Skin of body (tissue), 3 donors: ENCODE measurements at places on chromosomes 13 and 19.

- no peak for DNase-seq
Measured at GRCh38 chr13:48603375-48603774, 50.4 kb upstream of the CYSLTR2 start.

- no peak for DNase-seq
Measured at GRCh38 chr19:45163751-45164460, 3.1 kb upstream of the NKPD1 start.

- DNase-seq, result no peak
Measured at GRCh38 chr19:40578442-40578908, 1.8 kb downstream of the SHKBP1 start.

DNA sequence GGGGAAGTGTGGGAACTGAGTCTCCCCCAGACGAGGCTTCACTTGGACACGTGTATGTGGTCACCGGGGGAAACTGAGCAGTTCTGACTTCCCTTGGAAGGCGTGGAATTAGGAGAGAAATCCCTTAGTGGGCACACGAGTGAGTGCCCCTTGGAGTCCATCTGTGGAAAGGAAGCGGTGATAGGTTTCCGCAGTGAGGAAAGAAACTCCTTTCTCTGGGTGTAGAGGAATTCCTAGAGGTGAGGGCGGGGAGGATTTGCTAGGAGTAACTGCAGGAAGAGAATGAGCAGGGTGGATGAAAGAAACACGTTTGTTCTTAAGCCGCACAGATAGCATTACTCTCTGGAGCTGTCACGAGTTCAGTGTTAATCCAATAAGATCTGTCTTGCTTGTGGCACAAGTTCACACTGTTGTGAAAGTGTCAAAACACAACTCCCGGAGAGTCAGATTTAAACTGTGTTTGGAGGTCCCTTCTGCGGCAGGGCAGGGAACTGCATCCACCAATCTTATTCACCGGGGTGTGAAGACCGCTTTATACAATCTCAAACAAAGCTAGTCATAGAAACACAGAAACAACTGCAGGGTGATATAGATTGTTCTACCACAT, 1.2 kb downstream of the KL start:
- peak; percentile 71 for DNase-seq

DNA sequence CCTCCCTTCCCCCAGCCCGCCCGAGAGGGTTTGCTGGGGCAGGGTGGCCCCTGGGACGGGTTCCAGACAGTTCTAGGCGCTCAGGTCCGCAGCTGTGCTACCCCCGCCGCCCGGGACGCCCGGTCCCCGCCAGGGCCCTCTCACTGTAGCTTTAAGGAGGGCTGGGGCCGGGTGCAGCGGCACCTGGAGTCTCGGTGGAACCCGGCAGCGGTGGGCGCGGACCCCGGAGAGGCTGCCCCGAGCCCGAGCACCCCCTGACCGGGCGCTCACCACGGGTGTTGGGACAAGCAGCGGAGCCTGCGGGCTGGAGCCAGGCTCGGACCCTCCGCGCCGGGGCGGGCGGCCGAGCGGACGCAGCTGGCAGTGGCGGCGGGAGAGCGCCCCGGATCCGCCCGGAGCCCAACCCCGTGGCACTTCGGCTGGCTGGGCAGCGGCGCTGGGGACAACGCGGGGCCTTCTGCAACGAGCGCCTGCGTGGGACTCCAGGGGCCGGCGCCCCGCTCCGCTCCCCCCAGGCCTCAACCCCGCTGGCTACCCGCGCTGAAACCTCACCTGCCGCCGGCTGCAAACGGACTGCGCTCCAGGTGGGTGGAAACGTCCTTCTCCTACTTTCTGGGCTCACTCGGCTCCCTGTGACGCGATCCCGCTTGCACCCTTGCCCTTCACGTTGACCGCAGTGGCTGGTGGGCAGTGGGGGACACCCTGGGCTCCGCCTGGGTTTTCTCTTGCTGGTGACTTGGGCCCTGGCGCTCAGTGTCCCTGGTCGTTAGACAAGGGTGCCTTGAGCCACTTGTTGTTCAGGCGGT, 81.1 kb downstream of the ZNF429 start:
- DNase-seq, result no peak

DNA sequence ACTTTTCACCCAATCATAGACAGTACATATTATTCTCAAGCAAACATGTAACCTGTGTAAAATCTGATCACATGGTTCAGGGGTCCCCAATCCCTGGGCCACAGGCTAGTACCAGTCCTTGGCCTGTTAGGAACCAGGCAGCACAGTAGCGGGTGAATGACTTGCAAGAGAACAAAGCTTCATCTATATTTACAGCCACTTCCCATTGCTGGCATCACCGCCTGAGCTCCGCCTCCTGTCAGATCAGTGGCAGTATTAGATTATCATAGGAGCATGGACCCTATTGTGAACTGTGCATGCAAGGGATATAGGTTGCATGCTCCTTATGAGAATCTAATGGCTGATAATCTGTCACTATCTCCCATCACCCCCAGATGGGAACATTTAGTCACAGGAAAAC, 133.1 kb downstream of the MAB21L1 start:
- DNase-seq, result no peak

DNA sequence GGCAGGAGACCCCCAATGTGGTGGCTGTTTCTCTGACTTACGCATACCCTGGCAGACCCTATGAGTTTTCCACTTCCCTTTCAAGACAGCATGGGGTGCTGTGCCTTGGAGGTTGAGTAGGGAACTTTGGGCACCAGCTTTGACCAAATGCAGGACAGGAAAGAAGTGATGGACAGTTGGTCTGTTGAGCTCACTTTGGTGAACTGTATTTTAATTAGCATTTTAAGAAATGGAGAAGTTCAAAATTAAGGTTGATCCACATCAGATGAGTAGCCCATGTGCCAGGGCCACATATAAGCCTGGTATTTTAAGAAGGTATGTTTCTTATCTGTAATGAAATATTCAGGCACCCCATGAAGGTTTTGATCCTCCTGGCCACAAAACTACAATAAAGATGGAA, 46.1 kb upstream of the RAP2A start:
- DNase-seq, result no peak

DNA sequence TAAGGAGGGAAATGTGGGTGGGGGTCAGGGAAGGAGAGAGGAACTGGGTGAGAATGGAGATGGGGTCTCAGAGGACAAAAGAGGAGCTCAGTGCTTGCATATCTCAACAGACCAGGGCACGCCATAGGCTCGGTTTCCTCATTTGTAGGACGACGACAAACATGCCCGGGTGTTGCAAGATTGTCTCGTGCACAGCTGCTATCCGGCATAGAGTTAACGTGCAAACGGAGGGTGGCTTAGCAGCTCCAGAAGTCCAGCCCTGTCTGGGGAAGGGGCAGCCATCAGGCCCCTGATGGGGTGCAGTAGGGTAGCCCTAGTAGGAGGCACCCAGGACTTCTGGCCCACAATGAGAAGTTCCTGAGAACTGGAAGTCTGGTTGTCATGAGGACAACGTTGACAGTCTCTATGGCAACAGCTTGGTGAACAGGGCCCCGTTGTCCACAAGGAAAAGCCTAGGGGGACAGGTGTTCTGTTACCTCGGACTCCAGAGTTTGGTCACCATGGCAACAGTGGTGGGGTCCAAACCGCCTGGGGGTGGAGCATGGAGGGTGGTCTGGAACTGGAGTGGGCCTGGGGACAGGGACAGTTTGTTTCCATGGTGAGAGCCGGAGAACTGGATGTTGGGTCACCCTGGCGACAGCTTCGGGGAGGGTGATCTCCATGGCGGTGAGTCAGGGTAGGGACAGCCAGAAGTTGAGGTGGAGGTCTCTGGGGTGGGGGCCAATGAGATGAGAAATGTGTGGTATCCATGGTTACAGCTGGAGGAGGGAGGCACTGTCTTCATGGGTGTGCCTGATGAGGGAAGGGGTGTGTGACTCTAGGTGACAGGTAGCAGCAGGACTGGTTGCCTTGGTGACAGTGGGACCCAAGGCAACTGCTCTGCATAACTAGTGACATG, 16.8 kb downstream of the TM6SF2 start:
- DNase-seq, result no peak

DNA sequence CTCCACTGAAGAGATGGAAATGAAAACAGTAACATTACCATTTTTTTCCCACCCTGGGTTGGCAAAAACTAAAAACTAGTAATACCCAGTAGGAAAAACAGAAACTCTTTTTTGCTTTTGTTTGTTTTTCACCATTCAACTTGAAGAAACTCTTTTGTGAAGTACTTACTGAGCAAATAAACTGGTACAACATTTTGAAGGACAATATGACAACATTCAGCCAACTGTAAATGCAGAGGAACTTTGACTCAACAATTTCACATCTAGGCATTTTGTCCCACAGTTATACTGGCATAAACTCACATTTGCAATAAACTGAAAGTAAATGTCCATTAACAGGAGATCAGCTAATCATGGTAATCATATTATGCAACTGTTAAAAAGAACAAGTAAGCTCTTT, 152.5 kb downstream of the RNF17 start:
- DNase-seq, result no peak

DNA sequence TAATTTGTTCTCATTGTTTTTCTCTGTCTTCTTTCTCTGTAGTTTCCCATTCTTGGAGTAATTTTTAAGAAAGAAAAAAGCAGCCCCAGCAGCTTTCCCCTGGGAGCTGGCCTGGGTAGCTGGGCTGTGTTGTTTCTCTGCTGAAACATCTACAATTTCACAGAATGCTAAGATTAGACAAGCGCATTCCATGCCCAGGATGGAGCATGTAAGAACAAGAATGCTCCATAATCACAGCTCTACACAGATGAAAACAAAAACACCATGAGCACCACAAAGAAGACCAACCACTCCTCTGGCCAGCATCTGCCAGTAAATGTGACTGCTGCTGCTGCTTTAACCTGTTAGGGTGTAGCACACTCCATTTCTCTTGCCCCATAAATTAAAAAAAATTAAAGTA, 239.2 kb upstream of the SLITRK1 start:
- DNase-seq, result no peak

- no peak for DNase-seq
Measured at GRCh38 chr19:54955376-54955775, 8.0 kb upstream of the NLRP7 start.
